ENCODE measurements at places on chromosomes 3 and 15.

GRCh38 chr15:54017959-54018358 is 39.7 kb downstream of the UNC13C start:
- no peak for DNase-seq

- DNase-seq = no peak
Measured at GRCh38 chr3:50862221-50862620, 187.5 kb downstream of the DOCK3 start.

DNA sequence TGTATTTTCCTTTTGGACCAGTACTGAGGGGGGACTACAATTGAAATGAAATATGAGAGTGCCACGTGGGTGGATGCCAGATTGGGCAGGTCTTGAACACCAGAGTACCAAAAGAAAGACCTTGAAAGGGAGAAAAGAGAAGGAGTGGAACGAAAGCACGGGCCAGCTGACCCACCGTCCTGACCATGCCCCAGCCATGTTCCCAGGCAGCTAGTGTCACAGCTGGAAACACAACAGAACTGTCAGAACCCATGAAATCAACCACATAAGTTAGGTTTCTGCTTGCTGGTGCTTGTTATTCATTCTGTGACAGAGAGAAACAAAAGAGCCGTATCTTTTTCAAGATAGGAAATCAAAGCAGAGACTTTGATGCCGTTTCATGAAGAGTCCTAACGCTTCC is 268.8 kb downstream of the MEX3B start:
- no peak for DNase-seq

DNA sequence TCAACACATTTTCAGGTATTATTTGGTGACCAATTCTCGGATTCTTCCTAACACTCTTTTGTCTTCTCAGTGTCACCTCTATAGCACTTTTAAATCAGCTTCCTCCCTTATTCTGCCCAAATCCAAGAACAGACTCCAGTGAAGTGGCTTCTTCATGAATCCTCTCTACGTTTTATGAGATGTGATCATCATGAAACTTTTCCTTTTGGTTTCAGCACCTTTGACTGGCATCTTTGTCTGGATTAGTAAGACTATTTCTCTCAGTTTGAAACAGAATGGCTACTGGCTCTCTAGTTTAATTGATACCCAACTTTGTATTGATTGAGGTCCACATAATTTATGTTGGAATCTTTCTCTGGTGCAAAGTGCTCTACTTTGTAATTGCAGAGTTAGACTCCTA is 45.6 kb downstream of the CMC1 start:
- DNase-seq = no peak

- DNase-seq = no peak
Measured at GRCh38 chr15:63948971-63949370, 97.3 kb downstream of the DAPK2 start.

GRCh38 chr15:69090197-69090948 is 70.1 kb upstream of the GLCE start:
- no peak for DNase-seq

DNA sequence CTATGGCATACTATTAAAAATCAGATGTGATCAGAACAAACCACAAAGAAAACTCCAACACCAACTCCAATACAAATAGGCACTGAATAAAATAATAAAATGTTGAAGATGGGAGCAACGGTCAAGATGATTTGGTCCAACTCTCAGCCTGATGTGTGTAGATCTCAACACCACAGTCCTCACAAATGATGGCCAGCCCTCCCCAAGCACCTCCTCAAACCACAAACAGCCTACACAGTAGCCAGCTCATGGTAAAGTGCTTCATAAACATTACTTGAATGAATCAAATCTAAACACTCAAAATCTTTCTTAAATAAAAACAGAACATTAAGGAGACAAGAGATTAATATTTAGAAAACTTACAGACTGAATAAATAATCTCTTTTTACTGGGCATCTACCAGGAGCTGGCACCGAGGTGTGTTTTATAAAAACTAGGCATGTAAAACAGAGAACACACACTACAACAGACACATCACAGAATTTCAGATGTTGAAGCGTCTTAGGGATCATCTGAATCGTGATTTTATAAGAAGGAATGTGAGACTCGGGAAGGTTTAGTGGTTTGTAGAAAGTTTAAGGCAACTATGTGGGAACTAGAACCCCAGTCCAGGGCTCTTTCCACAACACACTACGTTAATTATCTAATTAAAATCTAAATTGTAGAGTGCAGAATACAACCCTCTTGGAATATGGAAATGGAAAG is 102.4 kb downstream of the MYLK start:
- no peak for DNase-seq

GRCh38 chr3:120227710-120228347 is 57.2 kb downstream of the GPR156 start:
- DNase-seq = no peak

Data from stimulated activated CD8-positive, alpha-beta memory T cell treated with anti-CD3 and anti-CD28 coated beads, Interleukin-15, amount 100 ng/mL, for 4 hours (primary cell).